ENCODE measurements at places on chromosomes 4 and X. TPM values are rescaled to one million over a fixed set of nuclear protein-coding genes. Genes with fewer than 3 reads are reported as not detected.

The TMEM35A gene
- not detected for total RNA-seq

The FAM47C gene
- total RNA-seq: not detected

DNA sequence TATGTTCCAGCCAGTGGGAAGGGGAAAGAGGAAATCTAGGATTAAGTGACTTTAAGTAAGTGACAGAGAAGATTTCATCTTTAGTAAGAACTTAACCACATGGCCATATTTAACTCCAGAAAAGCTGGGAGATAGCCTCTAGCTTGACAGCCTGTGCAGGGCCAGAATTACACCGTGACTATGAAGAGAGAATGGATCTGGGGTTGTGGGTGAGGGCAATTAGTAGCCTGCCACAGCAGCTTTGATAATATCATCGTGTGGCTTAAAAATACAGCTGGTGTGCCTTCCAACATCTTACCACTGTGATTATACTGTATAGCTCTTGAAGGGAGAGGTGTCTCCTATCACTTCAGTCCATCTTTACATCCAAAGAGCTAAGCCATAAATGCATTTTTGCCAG lies 57.6 kb upstream of the TBC1D9 start:
- DNase-seq: no peak
- no peaks in the 10 kb centered on the region for H3K27me3 ChIP-seq
- no peaks in the 10 kb centered on the region for H3K4me1 ChIP-seq
- H3K4me3 ChIP-seq: no peak overlapping the region
- no peak overlapping the region for H3K27ac ChIP-seq

- H3K4me3 ChIP-seq: no peak overlapping the region
- no peak overlapping the region for H3K27ac ChIP-seq
- no peaks in the 10 kb centered on the region for H3K36me3 ChIP-seq
- DNase-seq: no peak
These were observed 4.4 kb downstream of the LRCH2 start for GRCh38 chrX:115229337-115230003.

GRCh38 chrX:66625525-66625924 lies 13.4 kb downstream of the EDA2R start:
- H3K27ac ChIP-seq: no peak overlapping the region
- H3K4me3 ChIP-seq: no peak overlapping the region
- no peaks in the 10 kb centered on the region for H3K27me3 ChIP-seq
- H3K4me1 ChIP-seq: no peaks in the 10 kb centered on the region
- H3K36me3 ChIP-seq: no peaks in the 10 kb centered on the region
- no peak for DNase-seq

GRCh38 chrX:154751669-154752271 lies 893 bp upstream of the GAB3 start:
- no peaks in the 10 kb centered on the region for H3K36me3 ChIP-seq
- 0 out of 2 replicates have a peak, but pooled peaks cover 2% of the 10 kb centered on the region for H3K27me3 ChIP-seq
- no peak for DNase-seq
- no peak overlapping the region for H3K27ac ChIP-seq

DNA sequence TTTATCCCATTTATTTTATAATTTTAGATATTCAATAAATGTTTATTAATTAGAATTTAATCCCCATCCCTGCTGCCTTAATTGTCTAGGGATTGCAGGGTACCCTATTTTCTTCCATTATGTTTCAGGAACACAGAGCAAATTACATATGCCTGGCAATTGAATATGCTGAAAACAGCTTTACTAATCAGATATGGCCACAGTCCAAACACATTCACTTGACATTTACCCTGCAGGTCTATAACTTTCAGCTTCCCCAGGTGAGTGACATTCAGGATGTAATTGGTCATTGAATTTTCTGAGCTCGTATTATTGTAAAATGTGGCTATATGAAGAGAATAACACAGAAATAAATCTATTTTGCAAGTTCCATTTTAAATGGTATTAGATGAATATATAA lies 218.7 kb upstream of the NDST4 start:
- H3K27me3 ChIP-seq: no peaks in the 10 kb centered on the region
- no peak for DNase-seq
- H3K27ac ChIP-seq: no peak overlapping the region
- H3K36me3 ChIP-seq: no peaks in the 10 kb centered on the region
- H3K4me1 ChIP-seq: no peaks in the 10 kb centered on the region
- no peak overlapping the region for H3K4me3 ChIP-seq

GRCh38 chrX:39301036-39301435 lies 499.8 kb downstream of the MID1IP1 start:
- no peak for DNase-seq
- no peaks in the 10 kb centered on the region for H3K36me3 ChIP-seq
- H3K27me3 ChIP-seq: no peaks in the 10 kb centered on the region
- no peak overlapping the region for H3K4me3 ChIP-seq
- no peaks in the 10 kb centered on the region for H3K4me1 ChIP-seq
- no peak overlapping the region for H3K27ac ChIP-seq

- no peaks in the 10 kb centered on the region for H3K27me3 ChIP-seq
- H3K27ac ChIP-seq: no peak overlapping the region
- no peaks in the 10 kb centered on the region for H3K36me3 ChIP-seq
- H3K4me3 ChIP-seq: no peak overlapping the region
- no peak for DNase-seq
These were observed 88.2 kb upstream of the TFDP3 start for GRCh38 chrX:133306316-133306715.

- H3K4me3 ChIP-seq: no peak overlapping the region
- no peak overlapping the region for H3K27ac ChIP-seq
- H3K36me3 ChIP-seq: no peaks in the 10 kb centered on the region
- DNase-seq: no peak
- no peaks in the 10 kb centered on the region for H3K27me3 ChIP-seq
- H3K4me1 ChIP-seq: no peaks in the 10 kb centered on the region
These were observed 8.0 kb downstream of the PPP3CA start for GRCh38 chr4:101339332-101339731.
